ENCODE measurements at places on chromosomes 1 and 21.

DNA sequence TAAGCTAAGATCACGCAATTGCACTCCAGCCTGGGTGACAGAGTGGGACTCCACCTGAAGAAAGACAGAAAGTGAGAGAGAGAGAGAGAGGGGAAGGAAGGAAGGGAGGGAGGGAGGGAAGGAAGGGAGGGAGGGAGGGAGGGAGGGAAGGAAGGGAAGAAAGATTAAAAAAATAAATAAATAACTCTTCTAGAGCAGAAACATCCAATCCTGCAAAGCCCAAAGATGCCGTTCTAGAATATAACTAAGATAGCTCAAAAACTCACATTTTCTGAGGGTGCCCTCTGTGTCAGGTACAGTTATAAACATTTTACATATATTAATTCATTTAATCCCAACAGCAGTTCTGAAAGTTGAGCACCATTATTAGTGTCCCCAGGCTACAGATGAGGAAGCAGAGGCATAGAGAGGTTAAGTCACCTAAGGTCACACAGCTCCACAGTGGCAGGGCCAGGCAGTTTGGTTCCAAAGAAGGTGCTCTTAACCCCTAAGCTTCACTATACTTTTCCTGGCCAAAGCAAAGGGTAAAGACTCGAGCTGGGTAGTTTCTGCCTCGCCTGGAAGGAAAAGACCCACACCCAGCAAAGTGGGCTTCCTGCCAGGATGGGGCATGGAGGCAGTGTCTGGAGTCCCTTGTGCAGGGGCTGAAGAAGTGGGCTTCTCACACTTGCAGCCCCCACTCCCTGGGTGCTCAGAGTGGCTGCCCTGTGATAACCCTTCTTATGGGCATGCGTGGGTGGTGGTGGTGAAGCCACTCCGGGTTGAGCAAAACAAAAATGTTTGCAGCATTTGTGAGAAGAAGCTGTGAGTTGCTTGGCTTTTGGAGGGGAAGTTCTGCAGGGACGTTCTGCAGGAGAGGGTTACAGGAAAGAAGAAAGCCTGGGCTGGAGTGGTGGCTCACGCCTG, 7.9 kb upstream of the PIK3CD start:
- DNase-seq, result no peak

DNA sequence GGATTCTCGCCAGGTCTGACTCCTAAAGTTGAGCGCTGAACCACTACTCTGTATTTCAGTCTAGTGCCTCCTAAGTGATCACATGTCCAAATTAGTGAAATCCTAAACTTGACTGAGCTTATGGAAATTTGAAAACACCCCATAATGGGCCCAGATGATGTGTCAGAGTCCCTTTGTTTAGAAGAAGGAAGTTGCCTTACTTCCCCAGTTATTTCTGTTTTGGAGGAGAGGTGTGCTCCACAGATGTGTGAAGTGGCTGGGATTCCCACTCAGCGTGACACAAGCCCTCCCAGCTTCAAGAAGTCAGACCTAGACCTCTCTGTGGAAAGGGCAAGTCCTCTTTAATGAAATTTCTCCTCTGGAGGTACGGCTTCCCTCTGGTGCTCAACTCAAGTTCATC, 188.8 kb downstream of the TTLL7 start:
- no peak for DNase-seq

DNA sequence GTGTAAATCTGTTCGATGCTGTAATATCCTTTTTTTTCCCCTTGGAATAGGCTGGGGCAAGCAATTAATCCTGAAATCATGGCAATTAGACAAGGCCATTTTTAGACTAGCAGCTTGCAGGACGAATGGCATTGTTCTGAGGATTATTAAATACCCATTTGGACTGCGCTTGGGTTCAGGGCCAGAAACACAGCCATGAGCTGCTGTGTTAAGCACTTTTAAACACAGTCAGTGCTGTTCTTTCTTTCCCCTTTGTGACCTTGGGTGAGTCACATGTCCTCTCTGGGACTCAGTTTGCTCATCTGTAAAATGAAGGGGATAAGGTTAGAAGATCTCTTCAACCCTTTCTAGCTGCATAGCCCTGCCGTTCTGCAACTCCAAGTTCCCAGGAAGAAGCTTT, 58.6 kb upstream of the C8B start:
- DNase-seq, result no peak

DNA sequence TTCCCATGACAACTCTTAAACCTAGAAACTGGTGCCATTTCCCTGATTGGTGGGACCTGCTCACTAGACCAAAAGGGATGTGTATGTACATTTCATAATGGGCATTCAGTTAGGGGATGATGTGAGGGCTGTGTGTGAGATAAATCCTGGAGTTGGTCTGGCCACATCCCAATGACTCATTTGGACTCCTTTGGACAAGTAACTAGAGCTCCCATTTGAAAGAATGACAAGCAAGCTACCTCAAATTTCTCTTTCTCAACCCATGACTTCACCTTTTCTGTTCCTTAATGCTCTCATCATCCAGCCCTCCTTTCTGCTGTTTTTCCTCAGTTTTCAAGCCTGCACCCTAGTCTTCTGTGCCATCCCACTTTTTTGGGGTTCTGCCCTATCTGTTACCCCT, 27.9 kb downstream of the EBNA1BP2 start:
- no peak for DNase-seq

GRCh38 chr1:32014948-32015273, 1.2 kb downstream of the KHDRBS1 start:
- no peak for DNase-seq

- DNase-seq, result no peak
These were observed 32.3 kb downstream of the CD160 start for GRCh38 chr1:145751491-145752037.

GRCh38 chr21:45596704-45597318, 46.7 kb upstream of the PCBP3 start:
- peak; percentile 24 for DNase-seq

GRCh38 chr1:245116131-245116530, 38.7 kb upstream of the KIF26B start:
- DNase-seq, result no peak

DNA sequence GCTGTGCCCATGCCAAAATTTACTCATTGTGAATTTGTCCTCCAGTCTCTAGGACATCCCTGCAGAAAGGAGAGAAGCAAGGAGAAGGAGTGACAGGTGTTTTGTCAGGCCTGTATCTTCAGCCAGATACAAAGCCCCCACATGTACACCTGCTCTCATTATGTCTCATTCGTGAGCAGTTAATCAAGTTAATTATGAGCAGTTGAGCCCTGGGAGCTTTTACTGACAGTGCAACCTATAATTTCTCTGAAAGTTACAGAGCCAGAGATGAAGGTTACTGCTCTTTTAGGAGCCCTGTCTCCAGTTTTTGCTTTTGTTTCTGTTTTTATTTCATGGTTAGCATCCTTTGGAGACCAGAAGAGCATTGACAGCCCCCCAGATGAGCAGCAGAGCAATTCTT, 5.0 kb upstream of the ILDR2 start:
- peak; percentile 96 for DNase-seq

- DNase-seq, result no peak
These were observed 2.6 kb upstream of the ABCB10 start for GRCh38 chr1:229561141-229561540.

GRCh38 chr1:234529950-234530237, 50.9 kb upstream of the TARBP1 start:
- no peak for DNase-seq

GRCh38 chr1:2087766-2088165, 37.6 kb downstream of the PRKCZ start:
- no peak for DNase-seq

DNA sequence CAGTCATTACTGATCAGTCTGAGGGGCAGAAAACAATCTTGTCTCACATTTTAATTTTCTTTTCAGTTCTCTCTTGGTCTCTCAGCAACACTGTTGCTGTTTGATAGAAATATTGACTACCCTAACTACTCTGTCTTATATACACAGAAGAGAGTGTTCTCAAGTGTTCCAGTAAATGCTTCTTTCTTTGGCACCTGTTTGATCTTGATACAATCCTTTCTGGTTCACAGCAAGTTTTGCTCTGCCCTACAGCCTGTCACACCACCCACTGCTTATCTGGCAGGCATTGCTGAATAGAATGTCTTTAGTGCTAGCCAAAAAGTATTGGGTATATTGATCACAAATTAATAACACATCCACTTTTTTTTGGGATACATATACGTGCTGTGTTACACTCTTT, 75.7 kb upstream of the WLS start:
- peak; percentile 19 for DNase-seq

GRCh38 chr1:112264010-112264409, 132.0 kb upstream of the CTTNBP2NL start:
- DNase-seq, result no peak

DNA sequence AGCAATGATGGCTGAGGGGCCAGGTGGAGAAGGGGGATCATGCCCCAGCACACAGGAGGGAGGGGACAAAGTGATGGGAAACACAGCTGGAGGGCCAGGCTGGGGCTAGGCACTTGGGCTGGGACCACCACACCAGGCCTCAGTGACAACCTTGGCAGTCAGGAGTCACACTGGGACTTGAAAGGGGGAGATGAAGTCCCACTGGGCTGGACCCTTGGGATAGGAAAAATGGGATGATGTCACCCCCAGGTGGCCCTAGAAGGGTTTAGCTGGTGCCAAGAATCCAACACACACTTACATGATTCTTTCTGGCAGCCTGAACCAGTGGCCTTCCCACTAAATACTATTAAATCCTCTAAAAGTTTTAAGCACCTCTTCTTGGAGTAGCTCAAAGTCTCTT, 17.1 kb downstream of the ZBTB17 start:
- DNase-seq, result no peak

DNA sequence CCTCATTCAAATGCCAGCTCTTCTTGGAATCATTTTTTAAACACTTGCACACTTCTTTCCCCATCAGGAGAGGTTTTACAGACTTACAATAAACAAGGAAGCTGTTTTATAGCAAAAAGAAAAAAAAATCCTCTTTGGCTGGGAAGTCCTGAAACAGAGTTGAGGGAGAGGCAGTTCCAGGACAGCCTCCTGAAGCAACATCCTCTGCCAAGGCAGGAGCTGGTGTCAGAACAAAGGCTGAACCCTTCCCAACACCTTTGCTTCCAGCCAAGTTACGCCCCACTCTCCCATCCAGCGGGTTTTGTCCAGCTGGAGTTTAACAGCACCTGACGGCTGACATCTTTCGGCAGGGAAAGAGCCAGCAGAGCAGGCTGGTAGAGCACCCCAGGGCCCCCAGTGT, 287.8 kb downstream of the RRAGC start:
- DNase-seq, result no peak

GRCh38 chr1:64535938-64536835, 66.3 kb downstream of the CACHD1 start:
- peak; percentile 82 for DNase-seq

GRCh38 chr1:11059968-11060830, at the start of gene SRM:
Gene SRM, minus strand, starts transcription at chr1:11060018. Its CDS starts 75 bp downstream, at chr1:11059943.
- DNase-seq, result peak; percentile 91

DNA sequence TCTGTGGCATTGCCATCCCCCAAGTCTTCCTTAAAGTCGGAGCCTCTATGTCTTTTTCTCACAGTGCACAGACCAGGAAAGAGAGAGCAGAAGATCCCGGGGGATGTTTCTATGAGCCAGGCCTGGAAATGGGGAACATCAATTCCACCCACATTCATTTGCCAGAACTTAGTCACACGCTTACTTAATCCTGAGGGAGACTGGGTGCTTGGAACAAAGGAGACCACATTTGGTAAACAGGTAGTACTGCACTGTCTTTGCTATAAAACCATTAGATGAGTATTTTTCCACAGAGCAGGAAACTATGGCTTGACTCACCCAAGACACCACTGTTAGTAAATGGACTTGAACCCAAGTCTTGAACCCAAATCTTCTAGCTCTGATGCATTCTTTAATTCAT, 60.7 kb upstream of the CTTNBP2NL start:
- DNase-seq, result no peak

GRCh38 chr1:37363535-37363934, 110.8 kb upstream of the ZC3H12A start:
- no peak for DNase-seq

DNA sequence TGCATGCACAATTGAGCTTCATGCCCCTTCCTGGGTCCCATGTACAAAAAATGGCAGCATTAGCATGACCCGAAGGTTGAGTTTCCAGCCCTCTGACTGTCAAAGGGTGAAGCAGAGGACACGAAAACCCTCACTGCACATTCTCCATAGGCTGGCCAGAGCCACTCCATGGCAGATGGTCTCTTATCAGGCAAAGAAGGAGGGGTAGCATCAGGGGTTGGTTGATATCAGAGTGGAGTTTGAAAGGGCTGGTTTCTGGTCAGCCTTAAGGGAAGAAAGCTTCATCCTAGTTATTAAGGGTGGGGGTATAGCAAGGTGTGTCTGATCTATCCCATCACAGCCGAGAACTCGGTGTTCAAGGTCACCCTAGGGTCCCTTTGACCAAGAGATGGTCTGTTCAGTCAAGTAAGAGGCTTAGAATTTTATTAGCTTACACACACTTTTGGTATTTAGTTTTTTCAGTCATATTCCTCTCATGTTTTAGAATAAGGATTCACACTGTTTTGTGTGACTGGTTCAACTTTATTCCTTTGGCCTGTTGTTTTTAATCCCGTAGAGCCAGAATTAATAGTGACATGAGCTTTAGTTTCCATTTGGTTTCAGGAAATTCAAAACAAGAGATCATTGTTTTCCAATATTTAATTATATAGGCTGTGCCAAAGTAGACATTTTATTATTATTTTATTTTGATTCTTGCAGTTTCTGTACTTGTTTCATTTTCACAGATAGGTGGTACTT, 199.9 kb upstream of the FMN2 start:
- DNase-seq, result no peak

- DNase-seq, result no peak
These were observed 7.6 kb downstream of the ENO1 start for GRCh38 chr1:8870616-8871538.

DNA sequence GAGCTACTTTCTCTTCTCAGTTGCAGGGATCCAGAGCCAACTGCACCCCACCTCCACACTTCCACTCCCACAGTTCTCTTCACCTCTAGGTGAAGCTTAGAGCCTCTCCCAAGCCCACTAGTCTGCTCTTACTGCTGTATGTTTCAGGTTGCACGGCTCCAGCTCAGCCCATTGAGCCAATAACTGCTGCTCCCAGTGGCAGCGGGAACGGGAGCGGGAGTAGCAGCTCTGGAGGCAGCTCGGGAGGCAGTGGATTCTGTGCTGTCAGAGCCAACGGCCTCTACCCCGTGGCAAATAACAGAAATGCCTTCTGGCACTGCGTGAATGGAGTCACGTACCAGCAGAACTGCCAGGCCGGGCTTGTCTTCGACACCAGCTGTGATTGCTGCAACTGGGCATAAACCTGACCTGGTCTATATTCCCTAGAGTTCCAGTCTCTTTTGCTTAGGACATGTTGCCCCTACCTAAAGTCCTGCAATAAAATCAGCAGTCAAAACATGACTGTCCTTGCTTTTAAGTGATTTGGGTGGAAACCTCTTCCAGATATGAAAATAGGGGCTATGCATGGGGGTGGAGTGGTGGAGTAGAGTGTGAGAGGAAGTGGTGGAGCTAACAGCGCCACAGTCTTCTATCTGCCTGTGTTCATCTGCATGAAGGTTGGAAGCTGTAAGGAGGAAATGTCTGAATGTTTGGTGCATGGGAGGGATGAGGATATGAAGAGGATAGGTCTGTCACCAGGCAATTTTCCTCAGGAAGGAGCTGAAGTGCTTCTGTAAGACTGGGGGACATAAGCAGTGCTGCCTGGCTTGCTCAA, 29.6 kb downstream of the CHIA start:
- DNase-seq, result no peak
